Bronchial epithelial cell (primary cell): ENCODE measurements at places on chromosomes 3 and 15. TPM values are rescaled to one million over a fixed set of nuclear protein-coding genes. Genes with fewer than 3 reads are reported as not detected.

- DNase-seq = no peak
These were observed 81.1 kb downstream of the MEGF11 start for GRCh38 chr15:66172324-66172980.

- no peak for DNase-seq
These were observed 286.1 kb upstream of the TLE3 start for GRCh38 chr15:70383856-70384255.

GRCh38 chr3:145013931-145014330, 1042.3 kb downstream of the DIPK2A start:
- DNase-seq = no peak

FOXB1 gene
- total RNA-seq = not detected in 2 replicates

GTPBP8 gene
- total RNA-seq = 18.4 and 30.1 TPM in 2 replicates

CCDC9B gene
- total RNA-seq = 12.1 and 17.3 TPM in 2 replicates
